ENCODE measurements at places on chromosomes 5 and 9. TPM values are rescaled to one million over a fixed set of nuclear protein-coding genes. Genes with fewer than 3 reads are reported as not detected.

DNA sequence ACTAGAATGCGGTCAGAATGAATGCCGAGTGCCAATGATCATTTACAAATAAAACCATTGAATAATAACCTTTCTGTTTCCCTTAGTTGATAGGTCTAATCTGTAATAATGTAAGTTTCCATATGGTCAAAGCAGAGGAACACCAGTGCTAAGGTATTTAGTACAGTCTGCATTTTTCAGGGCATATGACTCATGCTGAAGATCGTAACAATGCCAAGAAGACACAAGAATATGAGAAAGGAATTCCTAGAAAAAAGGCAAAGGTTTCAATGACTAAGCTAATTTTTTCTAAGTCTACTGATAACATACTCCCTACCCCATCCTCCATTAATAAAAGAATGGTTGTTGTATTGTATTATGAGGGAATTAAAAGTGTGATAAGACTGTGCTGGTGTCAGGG is 2.8 kb downstream of the OR1L8 start:
- no peak for DNase-seq

DNA sequence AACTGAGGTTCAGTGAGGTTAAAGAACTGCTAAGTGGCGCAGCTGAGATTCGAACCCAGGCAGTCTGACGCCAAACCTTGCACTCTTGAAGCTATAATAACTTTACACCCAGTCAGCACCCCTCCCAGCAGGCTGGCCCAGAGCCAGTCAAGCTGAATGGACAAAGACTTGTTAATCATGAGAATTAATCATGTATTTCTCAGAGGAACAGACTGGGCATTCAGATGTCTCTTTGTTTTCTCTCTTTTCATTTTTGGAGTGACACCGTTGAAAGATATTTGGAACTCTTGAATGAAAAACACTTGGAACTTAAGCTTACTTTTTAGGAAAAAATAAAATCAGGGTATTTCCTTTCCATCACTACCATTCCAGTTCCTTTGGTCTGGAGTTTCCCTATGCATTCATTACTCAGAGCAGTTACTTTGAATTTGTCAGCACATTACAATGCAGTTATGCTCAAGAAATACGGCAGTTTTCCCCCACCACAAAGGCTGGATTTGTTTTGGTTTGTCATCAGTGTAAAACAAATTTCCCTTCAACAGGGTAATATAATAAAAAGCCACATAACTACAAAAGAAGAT is 22.6 kb upstream of the MAMDC2 start:
- DNase-seq, result no peak

- no peak for DNase-seq
Observed at GRCh38 chr9:37340961-37341360, 81.5 kb upstream of the GRHPR start.

- no peak for DNase-seq
Observed at GRCh38 chr9:129665389-129665775, at the start of gene PRRX2. Gene PRRX2 (plus strand): TSS chr9:129665647. CDS start chr9:129665868, 221 bp downstream.

GRCh38 chr5:65394087-65394486 is 87.6 kb downstream of the ADAMTS6 start:
- DNase-seq, result no peak

GRCh38 chr9:114351932-114352331 is 22.3 kb downstream of the ORM2 start:
- no peak for DNase-seq

GRCh38 chr9:85130260-85130659 is 460.7 kb downstream of the NTRK2 start:
- DNase-seq, result no peak

DNA sequence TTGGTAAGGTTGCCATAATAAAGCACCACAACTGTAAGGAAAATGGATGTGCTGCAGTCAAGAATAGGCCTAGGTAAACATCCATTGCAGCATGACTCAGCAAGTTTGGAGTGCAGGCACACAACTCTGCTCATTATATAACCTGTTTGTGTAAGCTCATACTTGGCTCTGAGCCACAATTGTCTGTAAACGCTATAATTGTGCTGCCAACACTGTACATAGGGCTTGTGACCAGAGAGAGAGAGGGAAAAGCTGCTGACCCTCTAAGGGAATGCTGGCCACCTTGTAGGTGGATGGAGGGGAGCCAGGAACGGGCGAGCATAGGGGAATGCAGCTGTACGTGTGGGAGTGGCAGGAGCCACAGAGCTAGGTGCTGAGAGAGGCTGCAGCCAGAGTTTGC is 2186.5 kb upstream of the ACO1 start:
- no peak for DNase-seq

DNA sequence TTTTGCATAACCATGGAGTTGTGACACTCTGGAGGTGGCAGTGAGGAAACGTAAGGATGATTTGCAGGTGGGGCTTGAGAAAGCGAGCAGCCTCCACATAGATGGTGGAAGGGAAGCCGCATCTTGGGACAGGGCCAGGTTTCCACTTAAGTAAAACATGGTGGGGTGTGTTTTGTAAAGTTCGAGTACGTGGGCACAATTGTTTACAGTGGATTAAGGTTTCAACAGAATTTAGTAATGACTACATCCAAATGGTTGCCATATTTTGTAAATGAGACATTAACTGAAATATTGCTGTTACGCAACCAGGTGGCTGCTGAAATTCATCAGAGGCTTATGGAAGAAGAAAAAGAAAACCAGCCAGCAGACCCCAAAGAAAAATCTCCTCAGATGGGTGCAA is 85.4 kb upstream of the IL7R start:
- no peak for DNase-seq

DNA sequence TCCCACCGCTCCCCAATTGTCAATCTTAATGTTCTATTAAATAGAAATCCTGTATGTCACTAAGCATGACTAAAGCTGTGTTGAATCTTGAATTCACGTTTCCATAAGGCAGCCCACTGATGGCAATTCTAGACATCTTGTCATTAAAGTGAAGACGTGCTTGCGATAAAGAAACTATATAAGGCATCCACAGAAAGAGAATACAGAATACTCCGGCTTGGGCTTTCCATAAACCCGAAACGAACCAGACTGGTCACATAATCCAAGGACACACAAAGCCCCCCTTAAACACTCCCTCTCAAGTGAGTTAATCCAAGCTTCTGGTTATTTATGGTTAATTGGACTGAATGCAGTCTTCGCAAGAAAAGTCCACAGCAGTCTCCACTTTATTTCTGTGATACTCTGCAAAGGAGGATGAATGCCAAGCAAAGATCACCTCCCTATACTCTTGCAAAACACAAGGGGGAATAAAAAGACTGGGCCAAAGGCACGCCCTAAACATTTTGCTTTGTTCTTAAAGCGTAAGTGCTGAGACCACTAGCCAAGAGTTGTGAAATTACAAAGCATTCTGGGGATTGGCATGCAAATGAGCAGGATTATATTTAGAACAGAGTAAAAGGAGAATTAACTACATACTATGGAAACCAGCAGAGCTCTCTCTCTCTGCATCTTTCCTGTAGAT is 54.7 kb downstream of the DPYSL3 start:
- DNase-seq, result no peak

- DNase-seq, result no peak
Observed at GRCh38 chr5:175082346-175082745, 358.0 kb downstream of the MSX2 start.

GRCh38 chr9:95316794-95317118 is 753 bp downstream of the FANCC start:
- no peak for DNase-seq

DNA sequence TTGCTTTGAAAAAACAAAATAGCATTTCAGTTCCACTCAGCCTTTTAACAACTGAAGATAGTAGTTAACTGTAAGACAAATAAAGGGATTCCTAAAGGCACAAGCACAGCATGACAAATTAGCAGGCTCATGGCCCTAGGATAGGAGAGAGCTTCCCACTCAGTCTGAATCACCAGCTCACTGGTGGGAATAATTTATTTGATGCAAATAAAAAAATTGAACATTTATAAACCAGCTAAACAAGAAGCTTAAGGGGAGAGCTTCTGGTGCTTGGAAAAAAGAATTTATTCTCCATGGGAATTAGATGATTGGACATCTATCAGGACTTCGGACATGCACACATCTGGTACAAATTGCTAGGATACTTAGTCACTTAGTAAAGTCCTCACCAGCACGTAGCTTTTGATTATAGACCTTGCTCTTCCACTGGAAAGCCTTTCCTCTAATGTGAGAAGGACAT is 294.1 kb upstream of the TNC start:
- DNase-seq, result no peak

The CDK7 gene
- polyA plus RNA-seq, result 45.0 TPM

The HEMGN gene
- 2.8 TPM for polyA plus RNA-seq

The SLC6A7 gene
- 0.08 TPM for polyA plus RNA-seq

The TMEM38B gene
- 50.5 TPM for polyA plus RNA-seq
